ENCODE measurements at places on chromosomes 7 and 10.

GRCh38 chr10:13347043-13347499 lies 1.0 kb downstream of the SEPHS1 start:
- DNase-seq = no peak

GRCh38 chr10:50619166-50619565 lies 4.6 kb downstream of the SGMS1 start:
- no peak for DNase-seq

DNA sequence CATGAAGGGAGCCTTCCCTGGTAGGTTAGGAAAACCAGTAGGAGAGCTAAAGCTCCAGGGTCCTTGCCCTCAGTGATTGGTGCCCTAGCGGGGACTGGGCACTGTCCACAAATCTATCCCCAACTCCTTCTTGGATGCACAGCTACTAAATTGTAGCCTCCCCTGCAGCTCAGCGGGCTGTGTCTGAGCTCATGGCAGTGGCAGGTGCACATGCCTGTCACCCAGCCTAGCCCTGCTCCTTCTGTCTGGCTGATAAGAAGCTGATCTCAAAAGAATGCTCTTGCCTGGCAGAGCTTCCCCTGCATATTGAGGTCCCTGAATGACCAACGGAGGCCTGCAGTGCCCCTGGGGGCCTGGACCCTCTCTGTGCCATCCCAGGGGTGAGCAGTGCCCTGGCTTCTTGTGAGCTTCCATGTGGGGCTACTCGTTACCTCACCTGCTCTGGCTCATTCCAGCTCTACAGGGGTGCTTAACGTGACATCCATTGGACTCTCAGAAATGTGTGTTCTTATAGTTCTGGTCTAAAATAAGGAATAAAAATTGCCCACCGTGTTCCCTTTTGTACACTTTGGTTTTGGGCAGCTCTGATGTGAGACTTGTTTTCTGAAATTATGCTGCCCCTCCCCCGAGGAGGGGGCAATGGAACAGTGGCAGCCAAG lies 59.8 kb upstream of the ANTXRL start:
- DNase-seq = no peak

- DNase-seq = no peak
Measured at GRCh38 chr7:31192986-31193385, 140.9 kb downstream of the ADCYAP1R1 start.

GRCh38 chr7:133746847-133747246 lies 380.3 kb upstream of the LRGUK start:
- no peak for DNase-seq

- DNase-seq = no peak
Measured at GRCh38 chr7:20083781-20084180, 133.4 kb downstream of the MACC1 start.

DNA sequence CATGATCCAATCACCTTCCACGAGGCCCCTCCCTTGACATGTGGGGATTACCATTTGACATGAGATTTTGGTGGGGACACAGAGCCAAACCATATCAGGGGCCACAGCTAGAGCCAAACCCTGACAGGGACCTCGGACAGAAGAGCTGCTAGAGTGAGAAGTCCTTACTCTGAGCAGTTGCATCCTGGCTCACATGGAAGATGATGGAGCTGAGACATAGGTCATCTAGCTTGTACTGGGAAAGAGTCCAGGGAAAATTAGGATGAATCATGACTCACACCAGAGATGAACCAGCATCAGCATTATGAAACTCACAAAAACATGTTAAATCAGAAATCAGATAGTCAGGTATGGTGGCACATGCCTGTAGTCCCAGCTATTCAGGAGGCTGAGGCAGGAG lies 12.8 kb upstream of the FMC1 start:
- DNase-seq = no peak

DNA sequence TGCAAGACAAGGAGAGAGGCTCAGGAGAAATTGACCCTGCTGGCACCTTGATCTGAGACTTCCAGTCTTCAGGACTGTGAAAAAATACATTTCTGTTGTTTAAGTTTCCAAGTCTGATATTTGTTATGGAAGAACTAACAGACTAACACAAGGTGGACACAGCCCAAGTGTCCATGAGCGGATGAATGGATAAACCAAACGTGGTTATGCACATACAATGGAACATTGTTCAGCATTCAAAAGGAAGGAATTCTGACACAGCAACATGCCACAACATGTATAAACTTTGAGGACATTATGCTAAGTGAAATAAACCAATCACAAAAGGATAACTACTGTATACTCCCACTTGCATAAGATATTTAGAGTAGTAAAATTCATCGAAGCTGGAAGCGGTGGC lies 76.5 kb downstream of the FAM13C start:
- DNase-seq = no peak

DNA sequence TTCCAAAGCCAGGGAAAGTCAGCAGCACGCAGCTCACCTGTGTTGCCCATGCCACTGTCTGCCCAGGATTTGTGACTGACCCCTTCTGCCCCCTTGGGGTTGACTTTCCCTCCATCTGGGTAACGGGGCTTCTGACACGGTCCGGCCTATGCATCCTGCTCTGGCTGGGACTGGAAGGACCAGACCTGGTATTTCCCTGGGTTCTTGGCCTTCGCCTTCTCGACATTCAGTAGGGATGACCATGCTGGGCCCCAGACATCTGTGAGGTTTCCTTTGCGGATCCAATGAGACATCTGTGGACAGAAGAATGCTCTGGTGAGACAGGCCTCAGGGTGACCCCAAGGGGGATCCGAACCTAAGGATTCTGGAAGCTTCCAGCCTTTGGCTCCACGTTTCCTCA lies 34.2 kb upstream of the ZNF716 start:
- DNase-seq = no peak

- DNase-seq = no peak
Measured at GRCh38 chr7:114051871-114052331, 133.1 kb upstream of the PPP1R3A start.

GRCh38 chr7:98278408-98278807 lies 3.1 kb upstream of the BRI3 start:
- no peak for DNase-seq

- DNase-seq = no peak
Measured at GRCh38 chr10:47225928-47226645, 73.9 kb upstream of the GDF10 start.

DNA sequence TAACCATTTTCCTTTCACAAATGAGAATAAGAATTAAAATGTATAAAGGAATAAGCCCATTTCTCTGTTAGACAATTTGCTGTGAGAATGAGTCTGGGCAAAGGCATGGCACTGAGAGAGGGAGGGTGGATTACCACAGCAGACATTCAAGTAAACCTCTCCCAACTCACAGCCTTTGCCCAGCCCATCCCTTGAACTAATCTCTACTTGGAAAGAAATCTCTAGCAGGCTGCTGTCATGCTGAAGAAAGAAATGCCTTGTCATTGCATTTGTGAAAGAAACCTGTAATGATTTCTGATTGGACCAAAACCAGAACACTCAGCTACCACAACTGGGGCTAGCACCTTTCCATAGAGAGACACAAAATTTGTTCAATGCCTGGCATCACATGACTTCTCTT lies 39.2 kb downstream of the CH25H start:
- DNase-seq = no peak

DNA sequence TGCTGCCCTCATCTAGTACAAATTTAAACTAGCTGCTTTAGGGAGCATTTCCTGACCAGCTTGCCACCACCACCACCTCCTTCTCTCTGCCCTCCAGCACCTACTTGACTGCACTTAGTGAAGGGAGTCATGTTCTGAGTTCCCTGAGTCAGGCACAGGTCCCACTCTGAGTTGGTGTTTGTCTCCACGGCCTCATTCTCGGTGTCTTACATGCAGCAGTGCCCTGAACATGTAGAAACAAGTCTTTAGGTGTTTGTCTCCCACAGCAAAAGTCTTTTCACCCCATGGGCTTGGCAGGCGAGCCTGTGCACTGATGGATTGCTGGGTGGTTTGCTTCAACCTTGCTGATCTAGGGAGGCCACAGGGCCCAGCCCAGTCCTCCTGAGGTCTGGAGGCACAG lies 16.9 kb downstream of the TSPAN14 start:
- no peak for DNase-seq

- DNase-seq = no peak
Measured at GRCh38 chr7:43569424-43569823, 13.5 kb upstream of the STK17A start.

DNA sequence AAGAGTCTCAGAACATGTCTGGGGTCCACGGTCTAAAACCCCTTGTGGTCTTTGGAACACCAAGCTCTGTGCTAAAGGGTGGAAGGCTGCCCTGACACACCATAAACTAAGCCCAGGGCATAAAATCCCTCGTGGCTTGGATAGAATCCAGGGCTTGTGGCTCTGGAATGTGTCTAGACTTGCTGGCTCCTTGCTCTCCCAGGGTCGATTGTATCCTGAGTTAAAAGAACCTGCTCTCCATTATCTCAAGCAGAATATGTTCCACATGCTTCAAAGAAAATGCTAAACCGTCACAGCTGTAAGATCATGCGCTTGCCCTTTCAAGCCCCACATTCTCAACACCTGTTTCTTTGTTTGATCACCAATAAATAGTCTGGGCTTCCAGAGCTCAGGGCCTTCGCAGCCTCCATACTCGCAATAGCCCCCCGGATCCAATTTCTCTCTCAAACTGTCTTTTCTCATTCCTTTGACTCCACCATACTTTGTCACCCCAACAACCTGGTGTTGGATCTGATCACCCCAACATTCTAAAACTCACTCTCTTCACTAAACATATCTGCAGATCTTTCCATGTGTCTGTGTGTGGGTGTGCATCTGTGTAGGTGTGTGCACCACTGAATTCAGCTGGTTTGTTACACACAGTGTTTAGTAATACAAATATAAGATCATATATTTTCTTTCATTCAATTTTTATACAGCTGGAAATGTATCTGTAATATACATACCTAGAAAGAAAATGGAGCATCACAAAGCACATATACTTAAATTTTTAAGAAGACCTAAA lies 238.5 kb downstream of the ZMYND11 start:
- DNase-seq = no peak

- no peak for DNase-seq
Measured at GRCh38 chr10:22308390-22308789, 7.8 kb upstream of the COMMD3 start.

GRCh38 chr7:39691821-39692220 lies 68.4 kb downstream of the RALA start:
- no peak for DNase-seq

DNA sequence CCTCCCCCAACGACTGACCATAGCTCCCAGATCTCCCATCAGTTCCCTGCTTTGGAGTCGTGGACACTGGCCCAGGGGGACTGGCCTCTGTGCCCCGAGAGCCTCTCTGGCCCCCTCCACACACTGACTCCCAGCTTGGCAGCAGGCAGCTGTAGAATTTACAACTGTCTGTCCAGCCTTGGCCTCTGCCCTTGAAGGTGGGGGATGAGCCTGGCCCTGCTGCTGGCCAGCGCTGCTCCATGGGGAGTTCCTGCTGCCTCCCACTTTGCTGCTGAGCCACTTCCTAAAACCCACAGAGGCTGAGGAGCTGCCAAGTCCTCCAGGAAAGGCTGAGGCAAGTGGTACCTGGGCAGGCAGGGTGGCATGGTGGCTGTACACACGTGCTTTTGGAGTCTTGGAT lies 147.1 kb downstream of the WDR11 start:
- DNase-seq = no peak

- DNase-seq = no peak
Measured at GRCh38 chr10:72037266-72037665, 51.1 kb downstream of the SPOCK2 start.

GRCh38 chr7:108372618-108373017 lies 83.6 kb downstream of the NRCAM start:
- no peak for DNase-seq

GRCh38 chr7:138000081-138000701 lies 1.7 kb downstream of the CREB3L2 start:
- no peak for DNase-seq

GRCh38 chr10:5603091-5603847 lies 63.1 kb downstream of the ASB13 start:
- no peak for DNase-seq

DNA sequence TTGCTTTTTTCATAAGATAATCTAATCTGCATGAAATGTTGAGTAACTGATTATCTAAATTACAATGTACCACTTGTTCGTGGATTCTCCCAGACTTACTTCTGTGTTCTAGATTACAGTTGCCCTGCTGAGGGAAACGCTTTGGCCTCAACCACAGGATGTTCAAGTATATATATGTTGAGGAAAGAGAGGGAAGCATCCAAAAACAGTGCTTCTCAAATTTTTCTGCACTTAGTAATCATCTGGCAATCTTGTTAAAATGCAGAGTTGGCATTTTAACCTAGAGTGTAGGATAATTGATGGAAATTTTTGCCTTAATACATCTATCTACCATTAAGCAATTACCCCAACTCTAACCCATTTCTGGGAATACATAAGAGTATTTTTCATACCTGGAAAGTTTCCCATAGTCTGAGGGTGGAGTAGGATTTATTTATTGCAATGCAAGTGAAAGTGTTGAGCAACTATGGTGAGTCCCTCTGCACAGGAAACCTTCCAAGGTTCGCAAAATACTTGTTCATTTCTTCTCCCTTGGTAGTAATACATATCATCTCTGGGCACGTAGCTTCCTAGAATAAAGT lies 59.6 kb upstream of the C1GALT1 start:
- DNase-seq = no peak

- DNase-seq = no peak
Measured at GRCh38 chr10:129851941-129852640, 112.0 kb downstream of the EBF3 start.

DNA sequence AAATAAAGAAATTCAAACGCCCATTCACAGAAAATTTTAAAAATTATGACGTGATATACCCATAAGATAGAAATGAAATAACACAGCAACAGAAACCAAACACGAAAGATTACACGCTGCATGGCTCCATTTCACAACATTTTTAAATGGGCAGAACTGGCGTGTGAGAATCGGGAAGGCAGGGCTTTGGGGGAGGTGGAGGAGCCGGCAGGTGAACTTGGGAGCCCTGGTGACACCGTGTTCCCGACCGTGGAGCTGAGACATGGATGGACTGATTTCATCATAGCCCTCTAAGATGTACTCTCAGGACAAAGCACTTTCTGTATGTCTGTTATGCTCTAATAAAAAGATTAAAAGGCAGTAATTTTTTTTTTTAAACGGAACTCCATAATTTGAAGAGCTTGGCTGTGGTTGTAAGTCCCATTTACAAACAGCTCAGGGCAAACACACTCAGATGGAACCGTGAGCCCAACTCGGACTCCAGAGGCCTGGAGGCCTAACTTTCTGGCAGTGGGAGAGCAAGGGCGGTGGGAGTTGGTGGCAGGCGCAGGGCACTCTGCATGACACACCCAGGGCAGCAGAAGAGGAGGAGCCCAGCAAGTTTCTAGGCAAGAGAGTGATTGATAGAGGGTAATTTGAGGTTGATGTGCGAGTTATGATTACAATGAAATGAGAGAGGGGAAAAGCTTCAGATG lies 203.4 kb downstream of the MAD1L1 start:
- no peak for DNase-seq

- DNase-seq = no peak
Measured at GRCh38 chr10:63760034-63760707, 239.0 kb downstream of the REEP3 start.

- no peak for DNase-seq
Measured at GRCh38 chr10:96840841-96841518, 8.9 kb downstream of the LCOR start.

- no peak for DNase-seq
Measured at GRCh38 chr7:50349963-50350944, 45.7 kb downstream of the IKZF1 start.

Data from stimulated activated CD4-positive, alpha-beta T cell treated with anti-CD3 and anti-CD28 coated beads, Interleukin-1b, Interleukin-23, amount 100 ng/mL, for 1 hour (primary cell).